ENCODE measurements at places on chromosomes 7 and 10. TPM values are rescaled to one million over a fixed set of nuclear protein-coding genes. Genes with fewer than 3 reads are reported as not detected.

DNA sequence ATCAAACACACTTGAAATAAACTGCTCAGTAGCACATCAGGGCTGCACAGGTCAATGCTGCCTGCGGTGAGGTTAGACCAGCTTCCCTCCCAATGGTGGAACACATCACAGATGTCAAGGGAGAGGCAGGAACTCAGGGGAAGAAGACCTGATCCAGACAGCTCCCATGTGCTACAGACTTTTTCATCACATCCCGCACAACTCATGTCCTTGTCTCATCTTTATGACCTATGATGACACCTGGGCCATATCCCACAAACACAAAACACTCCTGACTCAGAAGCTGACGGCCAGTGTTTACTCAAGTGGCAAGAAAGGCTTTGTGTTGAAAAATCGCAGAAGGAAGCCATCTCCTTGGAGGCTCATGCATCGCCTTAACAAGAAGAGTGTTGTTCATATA is 91.6 kb downstream of the HTR5A start:
- no peak for DNase-seq

DNA sequence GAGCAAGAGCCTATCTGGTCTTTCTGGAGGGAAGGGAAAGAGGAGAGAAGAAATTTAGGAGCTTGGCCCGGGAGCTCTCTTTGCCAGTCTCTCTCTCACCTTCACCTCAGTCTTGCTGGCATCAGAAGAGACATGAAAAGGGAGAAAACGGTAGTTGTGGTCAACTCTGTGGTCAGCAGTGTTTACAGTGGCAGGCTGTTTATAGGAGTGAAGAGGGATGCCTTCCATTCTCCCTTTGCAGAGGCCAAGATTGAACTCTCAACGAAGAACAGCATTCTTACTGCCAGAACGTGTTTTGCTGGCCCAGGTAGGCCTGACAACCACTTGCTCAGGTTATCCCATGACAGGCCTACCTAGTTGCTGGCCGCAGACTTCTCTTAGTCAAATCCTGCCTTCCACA is 133.3 kb downstream of the CCDC3 start:
- no peak for DNase-seq

SPDYE8 gene
- not detected for total RNA-seq

DNA sequence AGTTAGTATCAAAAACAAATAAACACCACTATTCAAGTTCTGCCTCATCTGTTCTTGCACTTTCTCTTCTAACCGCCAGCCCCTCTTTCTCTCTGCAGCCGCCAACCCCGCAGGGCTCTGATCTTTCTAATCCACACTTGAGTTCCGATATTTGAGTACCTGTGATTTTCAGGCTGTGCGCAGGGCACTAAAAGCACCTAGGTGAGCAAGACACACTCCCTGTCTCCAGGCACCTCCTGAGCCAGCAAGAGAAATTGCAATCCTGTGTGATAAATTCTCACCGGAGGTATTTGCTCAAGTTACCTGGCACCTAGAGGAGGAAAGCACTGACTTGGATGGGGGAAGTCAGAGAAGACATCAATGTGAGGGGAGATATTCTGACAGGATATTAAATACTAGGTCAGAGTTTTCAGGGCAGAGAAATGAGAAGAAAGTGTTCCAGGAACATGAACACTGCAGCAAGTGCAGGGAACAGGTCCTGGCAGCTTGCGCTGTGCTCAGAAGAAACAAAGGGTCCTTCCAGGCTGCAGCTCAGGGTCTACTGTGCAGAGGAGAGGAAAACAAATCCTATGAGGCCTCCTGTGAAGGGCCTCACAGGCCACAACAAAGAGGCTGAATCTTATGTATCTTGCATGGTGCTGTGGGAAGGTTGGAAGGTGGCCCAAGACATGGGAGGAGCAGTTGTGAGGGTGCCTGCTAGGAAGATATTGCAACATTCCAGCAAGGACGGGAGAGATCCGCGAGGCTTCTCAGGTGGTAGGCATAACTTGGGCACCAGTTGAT is 568.7 kb upstream of the MGMT start:
- DNase-seq, result no peak

- peak; percentile 66 for DNase-seq
Measured at GRCh38 chr10:84395581-84395980, 67.2 kb downstream of the CCSER2 start.

GRCh38 chr10:78433766-78434535 is 400.3 kb downstream of the RPS24 start:
- DNase-seq, result no peak

GRCh38 chr7:13097499-13097898 is 410.1 kb downstream of the ARL4A start:
- no peak for DNase-seq

DNA sequence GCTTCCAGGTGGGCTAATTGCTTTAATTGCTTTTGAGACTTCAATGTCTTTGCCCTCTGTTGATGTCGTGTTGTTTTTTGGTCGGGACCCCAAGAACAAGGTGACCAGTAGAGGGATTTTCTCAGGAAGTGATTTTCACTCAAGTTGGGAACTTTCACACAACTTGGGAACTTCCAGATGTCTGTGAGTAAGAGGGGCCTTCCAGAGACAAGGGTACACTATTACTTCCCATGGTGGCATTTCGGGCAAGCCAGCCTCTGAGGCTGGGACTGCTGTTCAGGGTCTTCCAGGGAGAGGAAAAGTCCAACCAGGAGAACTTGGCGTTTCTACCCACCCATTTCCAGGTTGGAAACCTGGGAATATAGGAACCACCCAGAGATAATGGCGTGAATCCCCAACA is 170.0 kb upstream of the CDCA7L start:
- no peak for DNase-seq

DNA sequence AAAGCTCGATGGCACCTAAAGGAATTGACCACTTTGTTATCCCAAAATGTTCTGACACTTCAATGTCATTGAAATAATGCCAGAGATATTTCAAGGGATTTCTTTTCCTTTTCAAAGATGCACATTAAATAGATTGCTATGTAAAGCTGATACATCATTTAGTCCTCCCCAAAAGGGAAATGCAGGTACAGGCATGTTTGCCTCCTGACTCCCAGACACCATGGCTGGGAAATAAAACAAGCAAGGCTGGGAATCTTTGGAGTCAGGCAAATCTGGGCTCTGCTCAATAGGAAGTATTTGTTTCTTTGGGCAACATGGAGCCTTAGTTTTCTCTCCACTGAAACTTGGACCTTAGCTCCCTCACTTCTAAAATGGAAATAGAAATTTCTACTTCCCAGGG is 230.8 kb upstream of the LRRTM3 start:
- DNase-seq, result no peak

- no peak for DNase-seq
Measured at GRCh38 chr10:80945264-80945880, 407.7 kb downstream of the SH2D4B start.

DNA sequence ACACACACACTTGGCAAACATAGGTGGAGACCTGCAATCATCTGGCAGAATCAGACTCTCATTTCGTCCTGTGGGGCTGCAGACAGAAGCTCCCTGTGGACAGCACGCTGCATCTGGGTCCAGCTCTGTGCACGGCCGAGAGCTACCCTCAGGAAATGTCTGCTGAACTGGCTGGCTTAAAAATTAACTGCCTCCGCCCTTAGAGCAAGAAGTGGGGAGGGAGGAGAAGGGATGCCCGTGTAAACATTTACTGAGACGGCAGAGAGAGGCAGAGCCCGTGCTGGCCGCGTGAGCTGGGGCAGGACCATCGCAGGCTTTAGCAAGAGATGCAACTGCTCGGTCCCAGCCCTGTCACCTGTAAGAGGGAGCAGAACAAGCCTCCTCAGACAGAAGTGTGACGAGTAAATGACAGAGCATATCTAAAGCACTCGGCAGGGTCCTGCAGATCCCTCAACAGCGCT is 81.8 kb downstream of the TNS3 start:
- DNase-seq, result peak; percentile 11

DNA sequence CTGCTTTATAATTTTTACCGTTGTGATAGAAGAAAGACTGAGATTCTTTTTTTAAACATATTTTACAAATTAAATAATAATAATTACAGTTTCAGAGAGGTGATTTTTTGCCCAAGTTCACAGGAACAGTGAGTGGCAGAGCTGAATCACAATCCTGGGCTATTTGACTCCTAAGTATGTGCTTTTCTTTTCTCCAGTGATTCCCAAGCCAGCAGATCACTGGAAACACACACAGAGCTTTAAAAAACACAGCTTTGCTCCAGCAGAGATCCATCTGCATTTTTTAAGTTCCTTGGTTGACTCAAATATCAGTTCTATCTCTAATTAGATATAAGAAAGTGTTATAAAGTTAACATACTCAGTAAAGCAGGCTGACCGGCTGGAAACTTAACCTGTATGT is 69.0 kb downstream of the AHR start:
- DNase-seq, result peak; percentile 29

DNA sequence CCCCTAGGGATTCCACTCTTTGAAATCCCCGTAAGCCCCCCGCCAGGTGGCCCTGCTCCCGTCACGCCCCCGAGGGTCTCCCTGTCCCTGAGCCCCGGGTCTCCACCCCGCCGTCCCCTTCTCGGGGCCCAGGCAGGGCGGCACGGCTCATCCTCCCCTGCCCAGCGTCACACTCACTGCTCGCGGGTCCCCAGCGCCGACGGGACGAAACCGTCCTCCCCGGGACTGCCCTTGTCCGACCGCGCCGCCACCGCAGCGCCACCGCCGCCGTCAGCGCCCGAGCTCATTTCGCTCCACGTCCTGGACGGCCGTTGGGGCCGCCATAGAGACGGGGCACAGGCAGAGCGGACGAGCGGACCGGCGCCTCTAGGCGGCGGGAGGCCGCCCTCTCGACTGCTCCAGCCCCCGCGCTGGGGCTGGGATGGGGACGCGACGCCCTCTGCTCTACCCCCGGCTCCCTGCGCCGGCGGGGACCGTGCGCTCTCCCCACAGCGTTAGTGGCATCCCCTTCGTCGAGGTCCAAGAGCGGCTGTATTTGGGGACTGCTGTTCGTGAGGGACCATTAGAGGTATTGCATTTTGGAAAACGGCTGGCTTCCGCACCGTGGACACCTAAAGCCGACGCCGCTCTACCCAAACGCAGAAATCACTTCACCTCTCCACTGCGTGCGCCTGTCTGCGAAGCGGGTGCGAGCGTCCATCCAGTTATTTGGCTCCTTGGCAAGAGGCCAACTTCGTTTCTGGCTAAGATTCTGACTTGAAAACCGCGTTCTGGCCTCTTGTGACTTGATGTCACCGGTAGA is at the start of gene EEF1AKMT2:
Gene EEF1AKMT2, minus strand, starts transcription at position 341 of the 802 bp plus-strand sequence. Its CDS starts 54 bp downstream, at position 287.
- peak; percentile 98 for DNase-seq

DNA sequence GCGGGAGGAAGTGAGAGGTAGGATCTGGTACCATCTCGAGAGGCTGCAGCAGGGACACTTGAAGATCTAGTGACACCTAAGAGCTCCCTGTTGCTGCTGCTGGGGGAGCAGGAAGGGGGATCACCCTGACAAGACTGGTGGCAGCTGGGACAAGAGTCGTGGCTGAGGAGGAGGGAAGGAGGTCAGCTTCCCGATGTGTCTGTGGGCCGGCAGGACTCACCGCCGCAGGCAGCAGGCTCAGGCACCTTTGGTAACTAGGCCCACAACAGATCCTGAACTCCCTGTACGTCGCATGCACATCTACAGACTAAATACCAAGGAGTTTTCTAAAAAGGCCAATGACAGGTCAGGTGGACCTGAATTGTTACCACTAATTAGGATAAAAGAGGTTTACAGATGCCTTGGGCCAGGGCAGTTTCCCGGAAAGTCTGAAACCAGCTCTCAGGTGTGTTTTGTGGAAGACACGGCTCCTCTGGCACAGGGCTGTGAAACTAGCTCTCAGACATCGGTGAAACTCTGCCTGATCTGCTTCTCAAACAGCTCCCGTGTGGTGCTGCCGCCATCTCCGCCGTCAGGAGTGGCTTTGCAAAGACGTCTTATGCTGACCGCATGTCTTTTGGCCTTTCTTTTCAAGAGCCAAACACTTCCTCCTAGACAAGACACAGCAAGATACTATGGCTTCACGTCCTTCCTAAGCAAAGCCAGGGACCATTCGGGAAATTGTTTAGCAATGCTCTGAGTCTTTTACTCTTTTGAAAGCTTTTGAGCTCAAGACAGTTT is 609.7 kb downstream of the PTPRN2 start:
- peak; percentile 48 for DNase-seq

- DNase-seq, result no peak
Measured at GRCh38 chr10:68668972-68669371, 52.1 kb upstream of the CCAR1 start.

- DNase-seq, result no peak
Measured at GRCh38 chr7:87413029-87413428, 62.5 kb downstream of the ABCB4 start.

DNA sequence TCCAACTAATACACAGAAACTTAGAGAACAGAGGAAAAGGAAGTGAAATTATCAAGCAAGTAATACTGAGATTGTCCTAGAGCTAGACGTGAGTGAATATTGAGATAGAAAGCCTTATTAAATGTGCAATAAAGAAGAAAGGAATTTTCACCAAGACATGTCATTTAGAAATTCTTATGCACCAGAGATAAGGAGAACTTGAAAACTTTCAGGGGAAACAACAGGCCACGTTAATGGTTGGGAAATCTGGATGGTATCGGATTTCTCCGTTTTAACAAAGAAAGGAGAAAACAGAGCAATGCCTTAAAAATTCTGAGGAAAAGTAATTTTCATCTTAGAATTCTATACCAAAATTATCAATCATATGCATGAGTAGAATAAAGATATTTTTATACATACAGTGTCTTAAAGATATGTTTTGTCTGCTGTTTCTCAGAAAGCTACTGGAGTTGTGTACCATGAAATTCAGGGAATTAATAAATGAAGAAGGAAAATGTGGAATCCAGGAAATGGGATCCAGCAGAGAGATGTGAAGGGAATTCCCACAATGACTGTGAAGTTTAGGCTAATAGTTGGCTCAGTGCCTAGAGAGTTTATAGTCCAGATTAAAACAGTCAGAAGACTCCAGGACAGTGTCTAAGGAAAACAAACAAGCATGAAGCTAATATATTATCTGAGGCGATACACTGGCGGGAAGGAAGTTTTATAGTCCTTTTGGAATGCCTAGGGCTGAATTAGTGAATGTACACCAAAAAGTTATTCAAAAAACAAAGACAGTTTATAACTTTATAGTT is 159.5 kb downstream of the PPP1R9A start:
- DNase-seq, result no peak

TFPI2 gene
- total RNA-seq, result 8.7 TPM

- no peak for DNase-seq
Measured at GRCh38 chr10:17756557-17757217, 4.7 kb downstream of the TMEM236 start.

GRCh38 chr10:13651969-13652720 is 65.4 kb downstream of the PRPF18 start:
- DNase-seq, result no peak

- no peak for DNase-seq
Measured at GRCh38 chr7:20290505-20291111, 40.1 kb upstream of the ITGB8 start.

HNRNPF gene
- 221 TPM for total RNA-seq

GRCh38 chr10:82252081-82252480 is 377.1 kb downstream of the NRG3 start:
- DNase-seq, result no peak

DNA sequence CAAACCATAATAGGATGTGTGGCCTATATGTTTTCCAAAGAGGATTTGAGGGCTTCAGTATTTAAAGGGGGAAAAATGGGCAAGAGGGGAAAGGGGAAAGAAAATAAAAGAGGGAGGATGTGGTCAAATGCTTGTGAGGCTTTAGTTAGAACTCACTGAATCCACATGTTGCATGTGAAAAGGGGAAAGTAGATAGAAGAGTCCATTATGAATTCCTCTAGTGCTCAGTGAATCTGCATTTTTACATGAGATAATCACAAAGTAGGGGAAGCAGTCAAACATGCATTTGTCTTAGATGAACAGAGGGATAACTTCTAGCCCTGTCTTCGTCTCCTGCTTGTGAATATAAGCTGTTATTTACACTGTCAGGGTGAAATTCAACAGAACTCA is 24.6 kb upstream of the AKAP9 start:
- DNase-seq, result no peak

GRCh38 chr10:120365872-120366271 is 91.2 kb upstream of the PLPP4 start:
- DNase-seq, result no peak

NUTM2B gene
- 0.88 TPM for total RNA-seq

ALOX5 gene
- total RNA-seq, result not detected

Data from osteoblast (primary cell).